ENCODE measurements at places on chromosomes 6 and 20.

GRCh38 chr6:142246960-142247359 is 54.8 kb upstream of the ADGRG6 start:
- no peak for DNase-seq

- no peak for DNase-seq
Observed at GRCh38 chr20:5895626-5896025, 54.7 kb downstream of the TRMT6 start.

GRCh38 chr6:142374965-142375733 is 73.3 kb downstream of the ADGRG6 start:
- DNase-seq = no peak

GRCh38 chr6:118788702-118789101 is 105.2 kb upstream of the ASF1A start:
- no peak for DNase-seq

GRCh38 chr6:20211941-20212391 is 303 bp downstream of the MBOAT1 start:
- no peak for DNase-seq

All from Right ventricle myocardium superior (tissue), 1 donor.